CD4-positive, alpha-beta T cell treated with Interleukin-6 at 100 ng/mL for 8 hours (primary cell): ENCODE measurements at places on chromosomes 16 and 17.

- no peak for DNase-seq
Measured at GRCh38 chr17:79627766-79628690, 17.2 kb upstream of the RBFOX3 start.

DNA sequence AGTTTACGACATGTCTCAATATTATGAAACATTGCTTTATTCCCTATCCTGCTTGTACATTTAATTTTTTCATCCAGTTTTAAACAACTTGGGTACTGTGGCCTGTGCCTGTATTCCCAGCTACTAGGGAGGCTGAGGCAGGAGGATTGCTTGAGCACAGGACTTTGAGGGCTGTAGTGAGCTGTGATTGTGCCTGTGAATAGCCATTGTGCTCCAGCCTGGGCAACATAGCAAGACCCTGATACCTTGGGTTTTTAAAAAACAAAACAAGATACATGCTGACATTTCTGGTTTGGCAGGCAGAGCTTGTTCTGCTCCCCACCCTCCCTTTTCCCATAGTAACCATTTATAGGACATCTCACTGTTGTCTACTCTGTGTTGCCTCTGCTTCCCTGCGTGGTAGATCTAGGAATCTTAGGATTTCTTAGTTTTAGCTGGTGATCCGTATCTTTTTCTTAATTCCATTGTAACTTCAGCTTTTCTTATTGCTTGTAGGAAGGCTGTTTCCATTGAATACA, 35.6 kb downstream of the TENT4B start:
- no peak for DNase-seq

DNA sequence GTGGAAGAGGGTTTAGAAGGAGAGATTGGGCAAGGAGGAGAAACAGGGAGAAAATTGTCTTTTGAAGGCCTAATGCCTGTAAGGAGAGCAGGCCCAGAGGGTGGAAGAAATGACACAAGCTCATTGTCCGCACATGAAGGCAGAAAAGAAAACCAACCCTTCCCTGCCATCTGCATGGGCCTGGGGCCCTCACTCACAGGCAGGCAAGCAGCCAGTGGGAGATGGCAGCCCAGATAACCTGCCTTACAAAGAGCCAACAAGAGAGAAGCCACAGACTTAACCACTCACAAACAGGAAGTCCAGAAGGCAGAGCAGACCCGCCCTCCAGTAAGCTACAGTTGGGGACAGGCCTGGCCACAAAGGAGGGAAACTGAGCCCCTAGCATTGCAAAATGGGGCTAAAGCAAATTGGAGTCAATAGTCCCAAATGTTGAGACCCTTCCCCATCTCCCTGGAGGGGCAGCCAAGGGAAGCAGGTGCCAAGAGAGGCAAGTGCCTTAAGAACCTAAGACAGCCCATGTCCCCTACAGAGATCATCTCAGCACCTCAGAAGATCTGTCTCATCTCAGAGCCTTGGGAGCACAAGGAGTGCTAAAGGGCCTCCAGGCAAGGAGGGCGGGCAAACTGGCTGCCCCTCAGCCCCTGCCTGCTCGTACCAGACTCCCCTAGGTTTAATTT, 7.3 kb upstream of the TSPOAP1 start:
- peak; percentile 87 for DNase-seq

GRCh38 chr17:32323046-32323445, 18.9 kb downstream of the C17orf75 start:
- DNase-seq = no peak

GRCh38 chr17:80003969-80004368, 31.7 kb downstream of the TBC1D16 start:
- no peak for DNase-seq

DNA sequence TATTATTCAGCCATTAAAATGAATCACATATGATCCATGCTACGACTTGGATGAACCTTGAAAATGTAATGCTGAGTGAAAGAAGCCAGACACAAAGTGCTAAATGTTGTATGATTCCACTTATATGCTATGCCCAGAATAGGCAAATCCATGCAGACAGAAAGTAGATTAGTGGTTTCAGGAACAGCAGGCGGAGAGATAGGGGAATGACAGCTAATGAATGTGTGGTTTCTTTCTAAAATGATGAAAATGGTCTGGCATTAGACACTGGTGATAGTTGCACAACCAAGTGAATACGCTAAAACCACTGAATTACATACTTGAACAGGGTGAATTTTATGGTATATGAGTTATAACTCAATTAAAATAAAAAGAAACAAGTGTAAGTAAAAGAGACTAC, 121.8 kb upstream of the NOG start:
- DNase-seq = no peak

DNA sequence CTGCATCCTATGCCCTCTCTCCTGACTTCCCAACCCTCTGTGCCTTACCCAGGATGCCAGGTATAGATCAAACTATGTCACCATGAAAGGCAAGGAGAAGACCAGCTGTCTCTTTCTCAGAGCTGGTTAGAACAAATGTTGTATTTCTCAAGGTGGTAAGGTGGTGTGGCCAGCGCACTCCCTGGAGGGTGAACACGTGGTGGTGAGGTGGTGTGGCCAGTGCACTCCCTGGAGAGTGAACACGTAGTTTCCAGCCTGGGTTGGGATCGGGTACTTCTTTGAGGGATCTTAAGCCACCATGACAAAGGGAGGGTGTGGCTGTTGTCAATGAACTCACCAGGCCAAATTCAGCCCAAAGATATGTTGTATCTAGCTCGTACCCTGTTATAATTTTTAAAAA, 26.8 kb downstream of the KATNIP start:
- DNase-seq = no peak

DNA sequence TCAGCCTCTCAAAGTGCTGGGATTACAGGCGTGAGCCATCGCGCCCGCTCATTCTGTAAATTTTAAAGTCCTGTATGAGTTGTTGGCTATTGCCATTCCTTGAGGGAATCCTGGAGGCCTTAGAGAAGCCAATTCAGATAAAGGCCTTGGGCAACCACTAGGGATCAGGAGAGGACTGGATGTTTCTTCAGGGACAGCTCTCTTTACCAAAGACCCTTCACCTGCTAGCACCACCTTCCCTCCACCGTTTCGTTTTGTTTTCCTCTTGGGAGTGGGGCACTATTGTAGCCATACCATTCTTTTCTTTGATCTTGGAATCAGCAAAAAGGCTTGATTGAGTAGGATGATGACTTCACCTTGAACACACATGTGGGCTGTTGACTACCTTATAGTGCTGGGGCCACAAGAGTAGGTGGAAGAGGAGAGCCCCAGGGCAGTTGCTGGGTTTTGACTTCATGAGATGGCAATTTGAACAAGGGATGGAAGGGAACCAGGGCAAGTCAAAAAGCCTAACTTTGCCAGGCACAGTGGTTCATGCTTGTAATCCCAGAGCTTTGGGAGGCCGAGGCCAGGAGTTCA, 7.0 kb upstream of the ANKRD40CL start:
- DNase-seq = no peak

GRCh38 chr17:65183736-65184135, 46.6 kb downstream of the RGS9 start:
- DNase-seq = no peak

GRCh38 chr16:87653234-87653633, 50.9 kb downstream of the JPH3 start:
- DNase-seq = no peak

DNA sequence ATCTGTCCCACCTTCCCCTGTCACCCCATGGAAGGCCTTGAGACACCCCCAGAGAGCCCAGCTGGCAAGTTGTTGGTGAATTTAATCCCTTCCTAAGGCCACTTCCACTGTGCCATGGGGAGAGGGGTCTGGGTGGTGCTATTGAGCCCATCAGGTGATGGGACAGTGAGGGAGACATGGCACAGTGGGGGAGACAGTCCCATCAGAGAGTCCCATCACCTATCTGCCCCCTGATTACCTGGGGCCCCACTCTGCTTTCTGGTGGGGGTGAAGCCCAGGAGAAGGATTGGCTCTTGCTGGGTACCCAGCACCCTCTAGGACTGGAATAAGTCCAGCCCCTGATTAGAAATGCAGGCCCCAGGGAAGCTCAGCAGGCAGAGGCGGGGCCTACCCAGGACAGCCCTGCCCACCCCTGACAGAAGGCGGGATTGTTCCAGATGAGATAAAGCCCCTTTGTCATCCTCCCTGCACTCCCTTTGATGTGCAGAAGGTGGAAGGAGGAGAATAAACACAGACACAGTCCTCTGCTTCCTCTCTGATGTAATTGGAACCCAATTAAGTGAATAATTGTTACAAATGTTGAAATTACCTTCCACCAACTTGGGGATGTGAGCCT, 18.9 kb downstream of the TMEM132E start:
- no peak for DNase-seq
